ENCODE measurements at places on chromosomes 6 and 20.

DNA sequence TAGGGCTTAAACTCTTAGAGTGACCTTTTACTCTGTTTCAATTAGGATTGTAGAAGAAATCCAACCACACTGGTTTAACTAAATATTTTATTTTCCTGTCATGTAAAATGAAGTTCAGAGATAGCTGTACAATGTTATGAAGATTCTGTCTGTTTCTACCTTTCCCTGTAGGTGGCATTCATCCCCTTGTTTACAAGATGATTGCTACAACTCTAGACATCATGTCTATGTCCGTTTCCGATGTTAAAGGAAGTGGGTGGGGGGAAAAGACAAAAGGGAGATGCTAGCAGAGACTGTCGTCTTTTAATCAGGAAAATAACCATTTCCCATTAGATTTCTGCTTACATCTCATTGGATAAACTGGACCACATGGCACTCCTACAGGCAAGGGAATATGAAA, 30.9 kb upstream of the RIMS1 start:
- no peaks in the 10 kb centered on the region for H3K4me1 ChIP-seq
- DNase-seq: no peak
- H3K27me3 ChIP-seq: no peaks in the 10 kb centered on the region
- H3K27ac ChIP-seq: no peak overlapping the region

DNA sequence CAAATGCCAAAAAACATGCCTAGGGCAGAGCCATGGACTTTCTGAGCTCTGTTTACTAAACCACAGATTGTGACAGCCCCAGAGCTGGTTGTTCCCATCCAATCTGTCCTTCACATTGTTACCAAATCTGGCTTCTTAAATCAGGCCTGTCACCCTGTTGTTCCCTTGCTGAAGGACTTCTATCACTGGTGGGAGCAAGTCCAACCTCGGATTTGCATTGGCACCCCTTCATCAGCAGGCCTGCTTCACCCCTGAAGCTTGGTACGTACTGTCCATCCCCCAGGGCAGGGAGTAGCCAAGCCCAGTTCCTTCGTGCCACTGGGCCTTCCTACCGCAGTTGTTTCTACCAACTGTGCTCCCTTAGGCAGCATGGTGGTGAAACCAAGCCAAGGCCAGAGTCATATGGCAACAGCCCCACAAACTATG, 357.3 kb upstream of the JARID2 start:
- H3K4me3 ChIP-seq: no peak overlapping the region
- DNase-seq: no peak
- H3K4me1 ChIP-seq: no peaks in the 10 kb centered on the region
- H3K36me3 ChIP-seq: no peaks in the 10 kb centered on the region

DNA sequence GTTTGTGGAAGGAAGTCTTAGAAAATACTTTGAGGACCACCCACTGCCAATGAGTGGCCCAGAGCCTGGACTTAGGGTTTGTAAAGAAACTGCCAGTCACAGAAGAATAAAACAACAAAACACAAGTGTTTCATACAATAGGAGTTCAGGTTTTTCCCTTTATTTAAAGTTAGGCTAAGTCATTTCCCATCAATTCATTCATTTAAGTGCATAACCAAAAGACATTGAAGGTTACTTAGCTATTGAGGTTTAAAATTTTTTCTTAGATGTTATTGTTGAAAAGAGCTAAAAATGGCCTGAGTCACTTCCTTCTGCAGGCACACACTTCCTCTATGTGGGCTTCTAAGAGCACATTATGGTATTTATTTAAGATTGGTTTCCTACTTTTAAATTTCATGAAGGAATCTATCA, 54.2 kb downstream of the ARMC2 start:
- DNase-seq: no peak
- no peaks in the 10 kb centered on the region for H3K27me3 ChIP-seq
- no peak overlapping the region for H3K27ac ChIP-seq

DNA sequence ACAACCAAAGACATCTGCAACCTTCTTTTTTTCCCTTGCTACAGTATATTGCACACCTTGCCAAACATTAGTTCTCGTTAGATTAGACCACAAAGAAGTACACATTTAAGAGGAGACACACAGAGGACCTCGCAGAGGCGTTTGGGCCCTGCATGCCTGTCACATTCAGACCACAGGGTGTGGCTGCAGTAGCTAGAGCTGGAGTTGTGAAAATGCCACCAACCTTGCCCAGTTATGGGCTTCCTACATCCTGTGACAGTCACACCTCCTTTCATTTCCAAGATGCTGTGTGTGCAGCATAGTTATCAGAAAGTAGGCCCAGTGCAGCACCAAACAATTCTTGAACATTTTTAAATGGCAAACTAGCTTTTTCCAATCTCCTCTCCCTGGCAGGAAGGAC, 2.4 kb downstream of the SYNE1 start:
- peak overlapping the region; percentile 96 for H3K27ac ChIP-seq
- no peak overlapping the region for H3K4me3 ChIP-seq
- peaks cover 33% of the 10 kb centered on the region for H3K27me3 ChIP-seq
- no peak for DNase-seq
- H3K36me3 ChIP-seq: no peaks in the 10 kb centered on the region
- H3K4me1 ChIP-seq: no peaks in the 10 kb centered on the region

DNA sequence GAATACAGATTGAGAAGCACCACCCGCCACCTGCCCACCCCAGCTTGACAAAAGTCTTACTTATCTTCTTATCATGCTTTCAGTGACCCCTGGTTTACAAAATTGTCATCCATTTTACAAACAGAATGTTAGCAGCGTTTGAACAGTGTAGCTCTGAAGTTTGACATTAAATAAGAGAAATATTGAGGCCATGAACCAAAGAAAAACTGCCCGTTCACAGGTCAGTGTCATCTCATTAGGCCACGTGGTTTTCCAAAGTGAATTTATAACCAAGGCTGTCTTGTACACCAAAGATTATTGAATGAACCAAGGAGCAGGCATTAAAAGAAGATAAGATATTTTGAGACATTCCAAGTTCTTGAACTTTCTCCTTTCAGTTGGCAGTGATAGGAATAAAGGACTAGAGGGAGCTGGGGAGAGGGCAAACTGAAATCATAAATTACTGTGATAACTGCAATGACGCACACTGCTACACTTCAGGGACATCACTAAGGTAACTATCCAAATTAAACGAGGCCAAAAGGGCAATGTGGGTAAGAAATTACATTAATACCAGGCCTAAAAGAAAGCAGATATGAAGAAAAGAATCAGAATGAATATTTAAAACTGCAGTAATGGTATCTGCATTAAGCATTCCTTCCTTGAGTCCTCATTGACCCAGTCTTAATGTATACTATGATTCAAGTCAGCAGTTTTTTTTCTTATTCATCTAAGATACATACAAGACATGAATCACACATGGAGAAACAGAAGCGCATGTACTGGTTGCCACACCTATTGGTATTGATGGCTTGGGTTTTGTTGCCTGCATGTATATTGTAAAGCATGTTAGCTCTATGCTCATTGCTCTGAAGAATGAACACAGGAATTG, 159.8 kb upstream of the ARG1 start:
- no peaks in the 10 kb centered on the region for H3K27me3 ChIP-seq
- H3K36me3 ChIP-seq: peaks cover 38% of the 10 kb centered on the region
- no peak overlapping the region for H3K4me3 ChIP-seq
- no peak overlapping the region for H3K27ac ChIP-seq
- DNase-seq: no peak
- peaks cover 5% of the 10 kb centered on the region for H3K4me1 ChIP-seq

GRCh38 chr6:31927242-31927862, at the start of gene C2:
Gene C2, plus strand, starts transcription at chr6:31927717. Its CDS starts 36 bp downstream, at chr6:31927753.
- no peak within 1 kb of the TSS for H3K27ac ChIP-seq
- H3K36me3 ChIP-seq: no peaks in the 10 kb centered on the region

- H3K36me3 ChIP-seq: no peaks in the 10 kb centered on the region
- no peak overlapping the region for H3K27ac ChIP-seq
- H3K4me3 ChIP-seq: no peak overlapping the region
- no peak for DNase-seq
- no peaks in the 10 kb centered on the region for H3K4me1 ChIP-seq
Observed at GRCh38 chr6:81996414-81996813, 243.9 kb upstream of the TENT5A start.

GRCh38 chr20:41889126-41889843, 271.1 kb upstream of the CHD6 start:
- peaks cover 12% of the 10 kb centered on the region for H3K27me3 ChIP-seq
- no peak overlapping the region for H3K4me3 ChIP-seq
- H3K4me1 ChIP-seq: no peaks in the 10 kb centered on the region
- H3K36me3 ChIP-seq: no peaks in the 10 kb centered on the region
- no peak overlapping the region for H3K27ac ChIP-seq

DNA sequence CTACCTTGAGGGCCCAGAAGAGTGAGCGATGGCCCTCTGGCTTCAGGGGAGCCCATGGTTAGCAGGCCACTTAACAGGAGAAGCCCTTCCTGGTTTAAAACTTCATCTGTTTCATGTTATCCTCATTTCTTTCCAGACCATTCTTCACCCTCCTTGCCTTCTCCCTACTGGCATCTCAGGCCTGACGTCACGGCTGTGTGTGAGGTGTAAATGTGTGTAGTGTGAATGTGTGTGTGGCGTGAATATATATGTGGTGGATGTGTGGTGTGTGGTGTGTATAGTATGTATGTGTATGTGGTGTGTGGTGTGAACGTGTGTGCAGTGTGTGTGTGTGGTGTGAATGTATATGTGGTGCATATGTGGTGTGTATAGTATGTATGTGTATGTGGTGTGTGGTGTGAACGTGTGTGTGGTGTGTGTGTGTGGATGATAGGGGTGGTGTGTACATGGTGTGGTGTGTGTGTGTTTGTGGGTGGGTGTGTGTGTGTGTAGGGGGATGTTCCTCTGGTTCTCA, 88.5 kb downstream of the SOD2 start:
- peaks cover 3% of the 10 kb centered on the region for H3K27me3 ChIP-seq
- H3K36me3 ChIP-seq: no peaks in the 10 kb centered on the region
- no peak for DNase-seq

DNA sequence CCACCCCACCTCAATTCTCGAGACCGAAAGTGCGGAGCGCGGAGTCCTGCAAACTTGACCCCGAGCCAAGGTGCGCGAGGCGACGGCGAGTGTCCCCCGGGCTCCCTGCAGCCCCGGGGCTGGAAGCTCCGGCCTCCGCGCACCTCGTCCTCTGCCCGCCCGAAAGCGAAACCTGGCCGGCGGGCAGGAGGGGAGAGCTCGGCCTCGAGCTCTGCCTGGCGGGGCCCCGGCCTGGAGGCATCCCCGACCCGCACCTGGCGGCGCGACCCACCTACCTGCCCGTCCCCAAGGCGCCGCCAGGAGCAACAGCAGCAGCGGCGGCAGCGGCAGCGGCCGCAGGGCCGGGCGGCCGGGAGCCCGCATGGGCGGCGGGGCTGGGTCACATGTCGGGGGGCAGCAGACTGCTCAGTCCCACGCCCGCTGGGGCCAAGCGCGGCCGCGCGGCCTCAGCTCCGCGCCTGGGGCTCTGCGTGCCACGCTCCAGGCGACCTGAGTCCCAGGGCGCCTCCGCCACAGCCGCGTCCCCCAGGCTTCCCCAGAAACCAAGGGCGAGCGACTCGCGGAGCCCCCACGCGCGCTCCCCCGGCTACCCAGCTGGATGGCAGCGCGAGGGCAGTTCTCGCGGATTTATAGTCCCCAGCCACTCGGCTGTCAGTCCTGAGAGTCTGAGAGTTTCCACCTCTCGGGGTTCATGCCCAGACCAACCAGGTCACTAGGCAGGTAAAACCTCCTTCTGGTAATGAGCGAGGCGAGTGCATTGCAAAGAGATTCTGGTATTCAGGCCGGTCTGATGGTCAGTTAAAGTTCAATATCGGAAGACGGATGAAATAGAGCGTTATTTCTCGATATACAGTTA, at the start of gene IL20RA:
IL20RA (minus strand) TSS at position 600 of the 856 bp plus-strand sequence; CDS start at position 363, 237 bp downstream.
- no peak within 1 kb of the TSS for H3K27ac ChIP-seq
- peaks cover 81% of the 10 kb centered on the region for H3K27me3 ChIP-seq
- no peaks in the 10 kb centered on the region for H3K36me3 ChIP-seq
- peaks cover 5% of the 10 kb centered on the region for H3K4me1 ChIP-seq
- DNase-seq: peak; percentile 17

DNA sequence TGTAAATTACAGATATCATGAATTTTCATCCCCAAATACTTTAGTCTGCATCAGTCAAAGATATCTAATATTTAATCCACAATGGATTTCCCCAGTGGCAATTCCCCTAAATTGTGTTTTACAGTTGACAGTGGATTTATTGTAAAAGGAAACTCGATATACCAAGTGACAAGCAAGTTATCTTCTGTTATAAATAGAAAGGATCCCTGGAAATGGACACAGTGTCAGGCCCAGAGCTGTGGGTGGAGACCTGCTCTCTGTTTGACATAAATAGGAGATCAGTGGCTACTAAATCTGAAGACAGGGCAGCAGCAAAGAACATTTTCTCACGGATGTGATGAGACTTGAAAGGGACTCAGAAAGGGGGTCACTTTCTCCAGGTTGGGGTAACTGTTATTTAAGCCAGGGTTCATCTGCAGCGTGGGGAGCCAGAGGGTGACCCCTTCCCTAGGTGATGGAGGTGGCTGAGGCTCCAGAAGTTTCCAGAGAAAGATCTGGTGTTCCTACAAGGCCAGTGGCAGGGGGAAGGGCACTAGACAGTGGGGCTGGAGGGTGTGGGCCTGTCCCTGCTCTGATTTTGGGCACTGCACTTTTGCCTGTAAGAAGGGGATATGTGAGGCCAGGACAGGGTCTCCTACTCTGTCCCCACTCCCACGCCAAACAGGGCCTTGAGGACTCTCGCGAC, 12.3 kb upstream of the FAM110A start:
- no peaks in the 10 kb centered on the region for H3K36me3 ChIP-seq
- no peak overlapping the region for H3K4me3 ChIP-seq
- DNase-seq: no peak
- H3K4me1 ChIP-seq: peaks cover 2% of the 10 kb centered on the region
- no peaks in the 10 kb centered on the region for H3K27me3 ChIP-seq

DNA sequence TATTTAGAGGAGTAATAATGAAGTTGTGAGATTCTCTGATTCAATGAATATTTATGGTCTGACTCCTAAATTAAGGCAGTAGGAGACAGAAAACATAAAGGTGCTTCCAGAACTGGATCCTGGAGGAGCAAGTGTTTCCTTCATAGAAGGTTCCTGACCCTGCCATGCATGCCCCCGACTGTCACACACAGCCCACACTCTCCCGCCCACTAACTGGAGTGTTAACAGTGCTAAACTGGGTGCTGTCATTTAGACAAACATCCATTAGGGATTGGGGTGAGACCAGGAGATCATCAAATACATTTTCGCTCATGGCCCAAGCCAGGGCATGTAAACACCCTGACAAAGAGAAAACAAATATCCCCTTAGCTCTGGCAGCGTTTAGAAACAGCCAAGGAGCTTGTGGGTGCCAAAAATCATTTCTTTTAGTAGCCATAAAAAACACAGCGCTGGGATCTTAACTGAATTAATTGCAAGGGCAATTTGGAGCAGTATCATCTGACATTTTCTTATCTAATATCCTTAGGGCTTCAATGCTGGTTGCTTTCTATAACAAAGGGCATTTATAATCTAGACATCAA, 46.8 kb downstream of the INSM1 start:
- H3K27me3 ChIP-seq: no peaks in the 10 kb centered on the region
- no peak overlapping the region for H3K4me3 ChIP-seq
- H3K4me1 ChIP-seq: peaks cover 11% of the 10 kb centered on the region
- DNase-seq: no peak
- no peak overlapping the region for H3K27ac ChIP-seq

Measured in naive thymus-derived CD8-positive, alpha-beta T cell (primary cell).